SK-N-SH (cell line): ENCODE measurements at places on chromosomes 4 and X.

GRCh38 chr4:10442976-10443375 lies 14.2 kb downstream of the ZNF518B start:
- DNase-seq = no peak

DNA sequence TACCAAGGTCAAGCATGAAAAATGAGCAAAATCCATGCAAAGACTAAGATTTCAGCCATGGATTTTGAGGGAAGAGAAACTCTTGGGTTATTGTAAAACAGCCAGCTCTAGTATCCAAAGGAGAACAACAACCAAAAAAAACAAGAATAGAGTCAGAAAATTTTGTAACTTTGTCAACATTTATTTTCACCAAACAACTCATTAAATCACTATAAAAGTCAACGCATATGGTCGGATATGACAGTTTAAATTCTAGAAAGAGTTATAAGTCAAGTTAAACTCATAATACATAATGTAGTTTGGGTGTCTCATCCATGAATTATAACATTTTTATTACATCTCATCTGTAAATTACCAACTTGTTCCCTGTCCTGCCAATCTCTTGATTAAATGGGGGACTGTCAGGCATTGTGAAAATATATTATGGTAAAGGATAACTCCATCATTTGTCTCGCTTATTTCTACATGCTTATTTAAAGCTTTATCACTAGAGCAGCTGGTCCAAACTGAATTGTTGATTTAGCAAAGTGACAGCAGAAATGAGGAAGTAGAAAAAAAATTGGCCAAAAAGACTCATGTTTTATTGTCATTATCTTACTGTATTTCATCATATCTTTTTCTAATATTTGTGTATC lies 224.8 kb upstream of the NOCT start:
- no peak for DNase-seq

DNA sequence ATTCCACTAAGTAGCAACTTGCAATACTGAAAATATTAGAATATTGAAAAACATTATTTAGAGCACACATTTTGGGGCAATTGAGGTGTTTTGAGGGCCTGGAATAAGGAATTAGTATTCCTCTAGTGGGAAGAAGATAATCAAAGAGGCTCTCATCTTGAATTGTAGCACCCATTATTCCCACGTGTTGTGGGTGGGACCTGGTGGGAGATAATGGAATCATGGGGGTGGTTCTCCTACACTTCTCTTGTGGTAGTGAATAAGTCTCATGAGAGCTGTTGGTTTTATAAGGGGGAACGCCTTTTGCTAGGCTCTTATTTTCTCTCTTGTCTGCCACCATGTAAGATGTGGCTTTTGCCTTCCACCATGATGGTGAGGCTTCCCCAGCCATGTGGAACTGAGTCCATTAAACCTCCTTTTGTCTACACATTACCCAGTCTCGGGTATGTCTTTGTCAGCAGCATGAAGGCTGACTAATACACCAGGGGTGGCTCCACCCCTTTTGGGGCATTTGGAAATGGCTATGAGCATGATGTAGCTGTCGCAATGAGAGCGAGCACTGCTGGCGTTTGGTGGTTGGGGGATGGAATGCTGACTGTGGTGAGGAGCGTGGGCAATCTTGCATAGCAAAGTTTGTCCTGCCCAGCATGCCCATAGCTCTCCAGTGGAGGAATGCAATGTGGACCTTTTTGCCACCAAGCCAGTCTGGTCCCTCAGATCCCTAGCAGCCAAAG lies 308.2 kb downstream of the FRMPD4 start:
- DNase-seq = no peak

- no peak for DNase-seq
Measured at GRCh38 chrX:49960061-49960460, 37.7 kb downstream of the CLCN5 start.

DNA sequence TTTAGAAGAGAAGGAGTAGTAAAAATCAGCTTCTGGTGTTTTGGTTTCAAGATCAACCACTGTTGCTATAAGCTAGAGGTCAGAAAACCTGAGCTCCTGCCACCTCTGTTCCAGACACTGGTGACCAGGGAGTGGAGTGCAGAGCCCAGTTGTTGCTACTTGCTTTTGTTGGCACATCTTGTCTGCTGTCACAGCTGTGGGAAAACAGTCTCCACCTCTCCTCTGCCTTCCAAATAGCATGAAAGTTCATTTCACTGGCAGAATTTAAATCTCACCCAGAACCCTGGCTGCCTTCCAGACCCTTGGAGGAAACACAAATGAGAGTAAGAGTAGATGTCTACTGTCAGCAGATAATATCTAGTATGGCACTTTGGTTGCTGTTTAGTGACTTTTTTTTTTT lies 297.5 kb upstream of the KLF3 start:
- no peak for DNase-seq

DNA sequence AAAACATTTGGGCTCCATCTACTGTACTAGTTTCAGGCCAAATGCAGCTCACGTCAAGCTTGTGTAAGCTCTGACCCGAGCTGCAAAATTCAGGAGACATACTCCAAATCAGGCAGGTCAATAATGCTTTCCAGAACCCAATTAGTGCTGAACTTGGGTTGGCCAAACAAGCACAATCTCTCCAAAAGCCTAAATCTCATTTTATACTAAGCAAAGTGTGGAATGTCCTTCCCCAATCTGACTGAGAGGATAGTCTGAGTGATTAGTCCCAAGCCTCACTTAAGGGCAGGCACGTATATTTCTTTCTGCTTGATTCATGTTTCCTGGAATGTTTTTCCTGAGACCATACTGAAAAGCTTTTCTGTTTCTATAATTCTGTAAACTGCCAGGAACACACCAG lies 79.9 kb downstream of the NKX6-1 start:
- no peak for DNase-seq

- DNase-seq = no peak
Measured at GRCh38 chrX:17030580-17031270, 84.3 kb downstream of the REPS2 start.
